Activated naive CD8-positive, alpha-beta T cell treated with anti-CD3 and anti-CD28 coated beads, Interleukin-2, amount 10 ng/mL, durations not matched to agents 7 days and 5 days (primary cell): ENCODE measurements at places on chromosomes 2 and 18.

- DNase-seq, result no peak
Measured at GRCh38 chr18:63882333-63883141, 5.0 kb upstream of the SERPINB2 start.

- no peak for DNase-seq
Measured at GRCh38 chr2:72141032-72141645, 6.5 kb downstream of the CYP26B1 start.

- DNase-seq, result no peak
Measured at GRCh38 chr2:32357318-32358110, 691 bp downstream of the BIRC6 start.

DNA sequence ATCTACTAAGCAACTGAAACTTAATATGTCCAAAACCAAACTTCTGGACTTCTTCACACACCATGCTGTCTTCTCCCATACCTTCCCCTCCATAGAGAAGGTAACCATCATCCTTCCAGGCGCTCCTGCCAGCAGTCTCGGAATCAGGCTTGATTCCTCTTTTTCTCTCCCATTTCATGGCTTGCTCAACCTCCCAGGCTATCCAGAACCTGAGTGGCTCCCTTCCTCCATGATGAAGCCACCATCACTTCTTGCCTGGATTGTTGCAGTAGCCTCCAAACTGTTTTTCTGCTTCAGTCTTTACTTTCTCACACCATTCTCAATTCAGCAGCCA lies 40.1 kb upstream of the NDUFV2 start:
- DNase-seq, result no peak

GRCh38 chr18:23826850-23827620 lies 137.8 kb downstream of the LAMA3 start:
- DNase-seq, result no peak

- no peak for DNase-seq
Measured at GRCh38 chr2:240240781-240241180, 100.3 kb upstream of the OTOS start.
